ENCODE measurements at places on chromosomes 6 and 20.

GRCh38 chr6:45272626-45273025 is 55.5 kb upstream of the RUNX2 start:
- DNase-seq, result no peak

GRCh38 chr6:148944608-148945007 is 197.8 kb downstream of the UST start:
- DNase-seq, result no peak

GRCh38 chr6:17497535-17498095 is 102.5 kb upstream of the FAM8A1 start:
- DNase-seq, result no peak

- no peak for DNase-seq
Observed at GRCh38 chr6:145213614-145214013, 521.7 kb downstream of the EPM2A start.

DNA sequence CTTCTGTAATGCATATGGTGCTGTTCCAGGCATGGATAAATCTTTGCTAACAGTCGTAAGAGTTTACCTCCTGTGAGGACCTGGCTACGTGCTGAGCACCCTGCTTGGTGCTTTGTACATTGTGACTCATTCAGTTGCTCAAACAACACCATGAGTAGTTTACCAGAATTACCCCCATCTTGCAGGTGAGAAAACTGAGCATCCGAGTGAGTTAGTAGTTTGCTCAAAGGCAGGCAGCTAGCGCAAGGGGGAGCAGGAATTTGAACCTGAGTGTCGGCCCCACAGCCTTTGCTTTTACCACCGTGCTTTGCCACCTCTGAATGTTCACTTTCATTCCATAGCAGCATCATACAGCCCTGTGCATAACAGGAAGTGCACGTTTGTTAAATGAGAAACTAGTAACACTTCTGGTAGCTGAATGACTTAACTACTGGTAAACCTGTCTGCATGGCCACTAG is 121.9 kb downstream of the MTHFD1L start:
- DNase-seq, result no peak

DNA sequence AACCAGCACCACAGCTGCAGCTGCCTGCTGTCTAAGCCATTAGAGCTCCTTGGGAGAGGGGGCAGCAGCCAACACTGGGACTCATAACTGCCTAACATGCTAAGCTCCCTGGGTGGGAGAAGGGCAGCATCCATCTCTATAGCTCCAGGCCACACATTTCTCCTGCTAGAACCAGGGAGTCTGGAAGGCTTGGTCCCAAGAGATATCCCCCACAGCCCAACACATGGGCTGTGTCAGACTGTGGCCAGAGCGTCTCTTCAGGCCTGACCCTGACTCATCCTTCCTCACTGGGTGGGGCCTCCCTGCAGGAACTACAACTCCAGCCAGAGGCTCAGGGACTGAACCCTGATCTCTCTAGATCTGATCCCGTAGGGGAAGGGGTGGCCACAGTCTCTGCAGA is 411.1 kb downstream of the HDGFL1 start:
- no peak for DNase-seq

Measured in NCI-H460 (cell line).